ENCODE measurements at places on chromosomes 3 and 15.
A peak's percentile ranks its signal among the peaks of the same experiment; 100 is the strongest.

DNA sequence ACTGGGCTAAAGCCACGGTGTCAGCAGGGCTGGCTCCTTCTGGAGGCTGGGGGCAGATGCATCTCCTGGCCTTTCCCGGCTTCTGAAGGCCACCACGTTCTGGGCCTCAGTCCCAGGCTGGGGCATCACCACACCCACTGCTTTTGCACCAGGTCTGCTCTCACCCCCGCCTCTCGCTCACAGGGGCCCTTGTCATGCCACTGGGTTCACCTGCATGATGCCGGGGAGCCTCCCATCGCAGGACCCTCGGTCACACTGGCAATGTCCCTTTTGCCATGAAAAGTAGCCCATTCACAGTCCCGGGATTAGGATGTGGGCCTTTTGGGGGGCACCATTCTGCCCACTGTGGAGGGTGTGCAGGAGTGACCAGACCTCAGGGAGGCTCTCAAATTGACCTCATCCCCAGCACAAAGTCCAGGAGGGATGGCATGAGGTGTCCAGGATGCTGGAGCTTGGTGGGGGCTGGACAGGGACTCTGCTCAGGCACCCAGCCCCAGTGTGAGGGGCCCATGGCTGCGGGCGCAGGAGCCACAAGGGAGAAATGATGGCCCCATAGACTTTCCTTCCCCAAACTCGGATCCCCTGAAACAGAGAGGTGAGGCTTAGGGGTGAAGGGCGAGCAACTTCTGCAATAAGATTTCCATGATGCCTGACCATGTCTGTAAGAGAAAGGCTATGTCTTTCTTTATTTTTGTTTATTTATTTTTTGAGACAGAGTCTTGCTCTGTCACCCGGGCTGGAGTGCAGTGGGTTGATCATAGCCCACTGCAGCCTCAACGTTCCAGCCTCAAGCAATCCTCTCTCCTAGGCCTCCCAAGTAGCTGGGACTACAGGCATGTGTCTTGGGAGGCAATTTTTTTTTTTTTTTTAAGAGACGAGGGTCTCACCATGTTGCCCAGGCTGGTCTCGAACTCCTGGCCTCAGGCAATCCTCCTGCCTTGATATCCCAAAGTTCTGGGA is 189.1 kb downstream of the GOLGA6L6 start:
- no peak for DNase-seq

DNA sequence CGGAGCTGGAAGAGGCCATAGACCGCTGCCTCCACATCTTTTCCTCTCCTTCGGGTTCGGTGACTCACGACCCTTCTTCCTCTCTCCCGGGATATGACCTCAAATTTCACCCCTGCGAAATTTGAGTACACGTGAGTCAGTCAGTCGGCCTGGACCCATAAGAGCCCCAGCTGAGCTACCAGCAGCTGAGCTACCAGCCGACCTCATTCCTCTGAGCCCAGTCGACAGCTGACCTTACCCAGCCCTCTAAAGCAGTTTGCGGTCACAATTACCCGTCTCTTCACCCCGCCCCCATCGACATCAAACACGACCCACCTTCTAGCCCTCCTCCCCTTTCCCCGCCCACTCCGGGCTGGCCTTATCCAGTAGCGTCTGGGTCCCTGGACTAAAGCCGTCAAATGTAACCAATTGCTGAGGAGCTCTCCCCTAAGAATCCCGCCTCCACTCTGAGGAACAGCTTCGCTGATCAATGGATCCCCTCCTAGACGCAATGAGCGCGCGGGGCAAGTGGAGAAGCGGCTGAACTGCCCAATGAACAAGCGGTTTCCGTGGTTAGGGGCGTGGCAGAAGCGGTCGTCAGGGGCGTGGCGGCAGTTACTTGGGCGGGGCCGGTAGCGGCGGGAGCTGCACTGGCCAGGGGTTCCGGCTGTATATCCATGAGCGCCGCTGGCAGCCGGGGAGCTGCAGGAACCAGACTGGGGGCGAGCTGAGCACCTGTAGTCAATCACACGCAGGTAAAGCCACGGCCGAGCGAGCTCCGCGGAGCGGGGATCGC is at the start of gene ABHD2:
TSS of gene ABHD2 (plus strand) at position 627 of the 775 bp plus-strand sequence. CDS start 27,872 bp downstream, outside the sequence.
- DNase-seq, result peak; percentile 100

DNA sequence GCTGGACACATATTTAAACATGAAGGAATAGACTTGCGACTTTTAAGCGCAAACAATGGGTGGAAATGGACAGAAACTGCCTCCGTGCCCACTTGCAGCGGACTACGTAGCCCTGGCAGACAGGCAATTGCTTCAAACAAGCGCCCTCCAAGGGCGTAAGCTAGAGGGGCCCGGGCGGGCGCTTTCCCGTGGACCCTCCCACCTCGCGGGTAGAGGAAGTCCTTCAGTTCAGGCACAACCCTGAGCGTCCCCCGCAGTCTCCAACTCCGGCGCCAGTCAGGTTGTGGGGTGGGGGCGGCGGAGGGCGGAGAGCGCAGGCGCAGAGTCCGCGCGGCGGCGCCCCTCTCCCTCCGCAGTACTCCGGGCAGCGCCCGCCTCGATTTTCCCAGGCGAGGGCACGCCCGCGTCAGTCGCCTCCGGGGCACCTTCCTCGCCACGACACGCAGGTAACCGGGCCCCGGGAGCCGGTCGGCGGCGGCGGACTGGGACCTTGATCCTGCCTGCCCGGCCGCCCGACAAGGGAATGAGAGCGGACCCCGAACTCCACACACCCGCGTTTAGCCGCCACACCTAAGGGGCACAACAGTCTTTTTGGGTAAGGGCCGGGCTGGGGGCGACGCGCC is at the start of gene SLC35G2:
TSS of gene SLC35G2 (plus strand) at position 358 of the 623 bp plus-strand sequence. CDS start 35,335 bp downstream, outside the sequence.
- peak; percentile 85 for DNase-seq

DNA sequence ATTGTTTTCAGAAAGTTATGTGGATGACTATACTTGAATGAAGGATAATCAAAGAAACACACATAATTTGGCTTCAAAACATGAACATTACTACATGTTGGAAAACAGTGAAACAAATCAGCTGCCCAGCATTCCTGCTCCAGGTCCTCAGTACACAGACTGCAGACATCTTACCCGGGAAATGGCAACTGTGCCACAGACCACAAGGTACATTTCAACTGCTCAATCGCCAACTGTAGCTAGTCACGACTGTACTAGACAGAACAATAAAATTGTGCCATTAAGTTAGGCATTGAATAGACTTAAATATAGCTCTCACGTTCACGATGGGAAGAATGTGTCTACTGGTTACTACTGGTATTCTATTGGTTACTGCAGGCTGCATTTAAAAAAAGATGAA is 5.0 kb downstream of the NAA50 start:
- DNase-seq, result peak; percentile 26

DNA sequence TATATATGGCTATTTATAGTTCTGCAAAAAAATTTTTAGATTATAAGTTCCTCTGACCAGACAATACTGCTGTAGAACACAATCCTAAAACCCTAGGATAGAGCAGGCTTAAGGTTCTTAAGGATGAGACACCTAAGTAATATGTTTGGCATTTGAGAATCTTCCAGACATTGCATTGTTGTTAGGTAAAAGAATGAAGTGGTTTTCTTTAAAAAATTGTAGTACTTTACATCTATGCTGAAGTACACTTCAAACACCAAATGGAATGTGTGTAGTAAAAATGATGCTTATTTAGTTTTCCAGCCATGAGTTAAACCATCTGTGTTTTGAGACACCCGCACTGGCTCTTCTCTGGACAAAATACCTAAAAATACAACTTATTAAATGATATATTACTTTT is 857.7 kb downstream of the OTOL1 start:
- DNase-seq, result peak; percentile 40

GRCh38 chr3:14329116-14329830 is 73.1 kb upstream of the SLC6A6 start:
- peak; percentile 61 for DNase-seq

Data from astrocyte of the hippocampus (primary cell).